ENCODE measurements at places on chromosomes 16 and 17. TPM values are rescaled to one million over a fixed set of nuclear protein-coding genes. Genes with fewer than 3 reads are reported as not detected.

MILR1 gene
- 3.6 TPM for total RNA-seq

KRTAP2-2 gene
- not detected for total RNA-seq

MLKL gene
- 34.0 TPM for total RNA-seq

ANKRD40CL gene
- total RNA-seq, result not detected

CTRB2 gene
- total RNA-seq, result not detected

TK1 gene
- total RNA-seq, result 50.4 TPM

AXIN1 gene
- 22.3 TPM for total RNA-seq

ASGR2 gene
- not detected for total RNA-seq

ADCY9 gene
- total RNA-seq, result 13.6 TPM

ARRB2 gene
- total RNA-seq, result 335 TPM

CLEC18C gene
- 1.2 TPM for total RNA-seq

CLTC gene
- total RNA-seq, result 187 TPM

KRTAP16-1 gene
- not detected for total RNA-seq

RAB37 gene
- 50.4 TPM for total RNA-seq

PYDC1 gene
- total RNA-seq, result not detected

C16orf89 gene
- total RNA-seq, result not detected

KCNG4 gene
- total RNA-seq, result not detected

NAGS gene
- 0.68 TPM for total RNA-seq

OR4D1 gene
- total RNA-seq, result 0.66 TPM

RASL10B gene
- 1.3 TPM for total RNA-seq

MAP2K6 gene
- total RNA-seq, result 5.8 TPM

MYLK3 gene
- total RNA-seq, result 0.22 TPM

TBC1D28 gene
- not detected for total RNA-seq

MPP2 gene
- 1.2 TPM for total RNA-seq

HEATR9 gene
- total RNA-seq, result 0.56 TPM

HYDIN gene
- total RNA-seq, result 0.22 TPM

IRX6 gene
- total RNA-seq, result not detected

TBL3 gene
- total RNA-seq, result 36.2 TPM

OSGIN1 gene
- 0.51 TPM for total RNA-seq

SMTNL2 gene
- total RNA-seq, result not detected

ABI3 gene
- 73.2 TPM for total RNA-seq

FAAP100 gene
- 37.9 TPM for total RNA-seq

JPT2 gene
- 66.8 TPM for total RNA-seq

CD68 gene
- total RNA-seq, result 8.0 TPM

DPEP3 gene
- total RNA-seq, result 0.22 TPM

METTL23 gene
- 39.5 TPM for total RNA-seq

CIBAR2 gene
- total RNA-seq, result not detected

TP53TG3 gene
- total RNA-seq, result not detected

OSBPL7 gene
- total RNA-seq, result 36.7 TPM

NOD2 gene
- total RNA-seq, result 9.4 TPM

SPIRE2 gene
- 1.2 TPM for total RNA-seq

EFTUD2 gene
- total RNA-seq, result 169 TPM

KRTAP4-6 gene
- total RNA-seq, result not detected

MAPT gene
- 0.10 TPM for total RNA-seq

PPM1E gene
- 0.12 TPM for total RNA-seq

TP53TG3D gene
- not detected for total RNA-seq

CD79B gene
- 44.8 TPM for total RNA-seq

SLFN14 gene
- total RNA-seq, result 0.10 TPM

NT5C3B gene
- total RNA-seq, result 24.9 TPM
